Activated CD8-positive, alpha-beta memory T cell treated with anti-CD3 and anti-CD28 coated beads, Interleukin-2, amount 50 U/mL, for 4 hours (primary cell): ENCODE measurements at places on chromosomes 4 and X.

DNA sequence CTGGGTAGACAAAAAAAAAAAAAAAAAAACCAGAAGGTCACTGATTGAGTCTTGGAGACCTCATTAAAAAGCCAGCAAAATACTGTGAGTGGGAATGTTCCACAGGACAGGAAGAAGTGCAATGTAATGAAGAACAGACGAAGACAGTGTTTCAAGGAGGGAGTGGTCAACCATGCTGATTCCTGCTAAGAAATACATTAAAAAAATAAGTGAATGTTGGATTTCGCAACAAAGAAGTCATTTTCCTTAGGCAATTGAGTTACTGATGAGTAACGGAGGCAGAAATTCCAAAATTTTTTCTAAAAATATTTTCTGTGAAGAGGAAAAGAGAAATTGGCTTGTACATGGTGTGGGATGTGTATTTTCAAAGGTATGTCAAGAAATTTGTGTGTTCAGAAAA, 94.3 kb upstream of the FAM47B start:
- no peak for DNase-seq

GRCh38 chr4:54231768-54232688, 2.9 kb downstream of the PDGFRA start:
- no peak for DNase-seq

DNA sequence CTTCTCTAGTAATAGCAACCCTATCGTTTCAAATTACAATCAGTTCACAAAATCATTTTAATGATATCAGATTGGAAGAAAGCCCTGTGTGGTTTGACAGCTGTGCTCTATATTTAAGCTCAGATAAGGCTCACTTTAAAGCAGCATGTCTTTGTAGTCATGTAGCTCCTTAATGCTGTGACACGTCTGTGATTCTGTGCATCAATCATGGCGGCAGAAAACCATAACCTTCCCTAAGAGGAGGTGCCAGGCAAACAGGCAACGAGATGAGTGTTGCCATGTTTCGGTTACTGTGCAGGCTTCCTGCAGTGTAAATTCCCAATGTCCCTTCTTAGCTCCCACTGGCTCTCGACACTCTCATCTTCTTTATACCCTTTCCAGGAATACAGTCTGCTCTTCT, 212.7 kb downstream of the GRID2 start:
- no peak for DNase-seq

- no peak for DNase-seq
Observed at GRCh38 chr4:100278567-100278966, 88.3 kb upstream of the DDIT4L start.

GRCh38 chr4:141646969-141647368, 10.6 kb downstream of the IL15 start:
- no peak for DNase-seq

- no peak for DNase-seq
Observed at GRCh38 chrX:67384403-67384802, 159.4 kb upstream of the AR start.

- DNase-seq: no peak
Observed at GRCh38 chrX:23819385-23820234, 36.6 kb downstream of the SAT1 start.

GRCh38 chr4:180610324-180610723, 1632.9 kb upstream of the TENM3 start:
- no peak for DNase-seq

DNA sequence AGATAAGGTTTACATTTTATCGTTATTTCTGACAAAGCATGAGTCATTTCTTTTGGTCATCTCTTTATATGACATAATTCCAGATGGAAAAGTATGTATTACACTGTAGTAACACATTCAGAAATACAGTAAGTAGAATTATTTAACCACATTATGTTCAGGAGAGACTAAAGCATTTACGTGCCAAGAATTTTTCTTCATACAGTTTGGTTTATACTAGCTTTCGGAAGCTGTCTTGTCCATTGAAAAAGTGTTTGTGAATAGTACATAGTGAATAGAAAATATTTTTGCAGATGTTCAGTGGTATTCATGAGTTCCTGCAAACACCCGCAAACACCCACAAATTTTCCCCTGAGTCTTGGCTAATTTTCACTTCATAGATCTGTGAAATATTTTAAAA, 1033.0 kb upstream of the INTU start:
- DNase-seq: no peak

GRCh38 chrX:9662148-9662547, 103.5 kb downstream of the GPR143 start:
- DNase-seq: no peak

DNA sequence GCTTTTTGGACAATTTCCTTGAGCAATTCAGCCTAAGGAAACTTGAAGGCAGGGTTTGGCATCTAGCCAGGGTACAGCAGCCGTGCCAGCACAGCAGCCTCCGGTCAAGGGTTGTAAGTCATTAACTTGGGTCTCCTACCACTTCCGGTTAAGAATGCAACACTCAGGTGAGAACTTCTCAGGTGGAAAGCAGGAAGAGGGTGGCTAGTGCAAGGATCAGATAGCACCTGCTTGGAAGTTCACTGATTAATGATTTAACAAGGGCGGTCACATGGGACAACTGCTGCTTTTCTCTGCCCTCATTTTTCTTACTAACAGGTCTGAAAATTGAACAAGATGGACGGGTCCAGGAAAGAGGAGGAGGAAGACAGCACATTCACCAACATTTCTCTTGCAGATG, 30.1 kb upstream of the SCOC start:
- DNase-seq: no peak

DNA sequence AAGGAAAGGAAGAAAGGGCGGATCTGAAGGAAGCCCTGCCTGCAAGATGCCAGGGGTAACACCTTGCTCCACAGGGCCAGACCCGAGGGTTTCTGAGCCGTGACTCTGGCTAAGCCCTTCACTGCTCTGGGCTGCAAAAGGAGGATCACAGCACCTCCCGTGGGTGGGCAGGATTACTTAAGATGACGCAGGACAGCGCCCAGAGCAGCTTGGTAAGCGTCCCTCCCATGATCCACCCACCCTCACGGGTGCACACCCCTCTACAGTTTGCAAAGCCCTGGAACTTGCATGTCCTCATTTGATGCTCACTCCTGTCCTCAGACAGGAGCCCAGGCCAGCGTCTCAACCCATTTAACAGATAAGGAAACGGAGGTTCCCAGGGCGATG, 64.9 kb downstream of the CRMP1 start:
- DNase-seq: no peak

- DNase-seq: no peak
Observed at GRCh38 chr4:92387459-92388069, 83.8 kb downstream of the GRID2 start.

DNA sequence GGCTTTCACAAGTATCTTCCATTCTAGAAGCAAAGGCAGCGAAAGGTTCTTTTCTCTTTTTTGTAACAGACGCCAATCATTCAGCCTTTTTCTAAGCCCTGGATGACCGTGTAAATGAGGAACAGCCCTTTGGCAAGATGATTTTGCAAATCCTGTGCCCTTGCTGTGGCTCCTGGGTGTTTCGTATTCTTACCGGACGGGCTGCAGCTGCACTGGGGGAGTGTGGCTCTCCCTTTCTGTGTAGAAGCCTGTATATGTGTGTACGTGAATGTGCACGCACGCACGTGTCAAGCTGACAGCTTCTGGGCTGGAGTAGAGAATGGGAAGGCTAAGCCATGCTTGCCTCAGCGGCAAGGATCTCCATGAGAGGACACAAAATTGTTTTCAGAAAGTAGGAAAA, 8.2 kb downstream of the GRPEL1 start:
- no peak for DNase-seq

GRCh38 chr4:6175426-6175825, 24.9 kb downstream of the JAKMIP1 start:
- no peak for DNase-seq

GRCh38 chr4:824461-825062, 1.4 kb downstream of the CPLX1 start:
- no peak for DNase-seq

- DNase-seq: no peak
Observed at GRCh38 chrX:115892056-115892708, 278.4 kb upstream of the AGTR2 start.
